Stimulated activated CD4-positive, alpha-beta T cell treated with anti-CD3 and anti-CD28 coated beads, Interleukin-12 subunit alpha, Interleukin-12 subunit beta, amount 100 ng/mL, for 24 hours (primary cell): ENCODE measurements at places on chromosomes 7 and 10.

GRCh38 chr7:151107882-151108281, 21.6 kb downstream of the AGAP3 start:
- DNase-seq, result no peak

- DNase-seq, result no peak
Measured at GRCh38 chr7:40341836-40342235, 207.0 kb downstream of the SUGCT start.

- DNase-seq, result no peak
Measured at GRCh38 chr7:74519395-74519794, 65.7 kb downstream of the GTF2IRD1 start.

GRCh38 chr10:126956712-126957108, 51.5 kb downstream of the DOCK1 start:
- DNase-seq, result no peak

- DNase-seq, result no peak
Measured at GRCh38 chr7:10789170-10789569, 184.5 kb upstream of the PHF14 start.

- no peak for DNase-seq
Measured at GRCh38 chr7:112060625-112061024, 145.6 kb downstream of the DOCK4 start.

DNA sequence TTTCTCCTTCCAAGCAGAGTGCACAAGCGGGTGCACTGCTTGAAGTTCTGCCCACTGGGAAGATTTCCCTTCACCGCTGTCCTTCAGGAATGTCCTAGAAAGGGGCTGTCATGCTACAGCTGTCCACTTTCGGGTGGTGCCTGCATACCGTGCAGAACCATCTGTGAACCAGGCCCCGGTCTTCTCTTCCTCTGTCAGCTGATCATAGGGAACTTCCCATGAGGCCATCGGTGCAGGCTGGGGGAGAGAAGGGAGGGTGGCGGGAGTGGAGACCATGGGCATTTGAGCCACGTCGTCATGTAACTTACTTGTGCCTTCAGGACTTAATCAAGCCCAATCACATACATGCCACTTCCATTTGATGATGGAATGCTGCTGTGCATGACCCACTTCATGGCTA, 111.6 kb downstream of the NKX6-2 start:
- DNase-seq, result no peak

GRCh38 chr10:75972491-75973276, 541.3 kb downstream of the LRMDA start:
- DNase-seq, result no peak
